ENCODE measurements at places on chromosomes 2 and 18.

- DNase-seq: no peak
Observed at GRCh38 chr2:26599387-26599786, 41.8 kb downstream of the CIB4 start.

DNA sequence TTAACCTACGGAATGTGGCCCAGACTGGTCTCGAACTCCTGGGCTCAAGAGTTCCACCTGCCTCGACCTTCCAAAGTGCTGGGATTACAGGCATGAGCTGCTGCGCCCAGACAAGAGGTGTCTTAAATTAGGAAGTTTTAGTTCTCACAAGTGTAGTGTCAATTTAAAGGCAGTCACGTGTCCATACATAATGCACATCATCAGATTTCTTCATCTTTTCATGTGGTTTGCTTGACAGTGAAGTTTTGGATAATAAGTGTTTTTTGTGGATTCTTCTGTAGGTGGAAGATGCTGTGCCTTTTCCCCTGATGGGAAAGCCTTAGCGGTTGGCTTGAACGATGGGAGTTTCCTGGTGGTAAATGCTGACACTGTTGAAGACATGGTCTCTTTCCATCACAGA lies 147.5 kb downstream of the RTN4 start:
- no peak for DNase-seq

DNA sequence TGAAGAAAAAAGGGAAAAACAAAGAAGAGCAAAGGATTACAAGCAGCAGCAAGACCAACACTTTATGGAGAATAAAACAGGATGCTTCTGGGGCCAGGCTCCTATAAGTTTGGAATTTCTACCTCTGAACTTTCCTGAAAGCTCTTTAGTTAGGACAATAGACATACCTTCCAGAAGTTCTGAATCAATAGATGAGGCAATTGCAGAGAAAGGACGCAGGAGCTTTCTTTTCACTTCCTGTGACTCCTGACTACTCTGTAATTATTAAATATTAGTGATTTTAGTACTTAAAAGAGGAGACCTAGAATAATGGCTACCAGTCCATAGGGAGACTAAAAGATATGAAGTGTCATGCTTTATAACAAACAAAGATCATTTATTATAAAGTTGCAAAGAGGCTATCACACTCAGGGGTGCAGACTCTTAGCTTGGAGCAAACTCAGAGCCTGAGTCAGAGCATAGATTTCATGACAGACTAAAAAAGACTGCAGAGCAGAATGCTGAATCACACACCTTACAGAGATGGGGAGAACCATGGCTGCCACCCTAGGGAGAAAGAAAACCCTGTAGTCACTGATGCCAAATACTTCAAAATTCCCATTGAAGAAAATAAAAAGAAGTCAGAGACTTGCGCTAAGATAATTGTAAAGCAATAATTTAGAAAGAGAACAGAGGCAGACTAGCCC lies 52.5 kb upstream of the FAM136A start:
- no peak for DNase-seq

DNA sequence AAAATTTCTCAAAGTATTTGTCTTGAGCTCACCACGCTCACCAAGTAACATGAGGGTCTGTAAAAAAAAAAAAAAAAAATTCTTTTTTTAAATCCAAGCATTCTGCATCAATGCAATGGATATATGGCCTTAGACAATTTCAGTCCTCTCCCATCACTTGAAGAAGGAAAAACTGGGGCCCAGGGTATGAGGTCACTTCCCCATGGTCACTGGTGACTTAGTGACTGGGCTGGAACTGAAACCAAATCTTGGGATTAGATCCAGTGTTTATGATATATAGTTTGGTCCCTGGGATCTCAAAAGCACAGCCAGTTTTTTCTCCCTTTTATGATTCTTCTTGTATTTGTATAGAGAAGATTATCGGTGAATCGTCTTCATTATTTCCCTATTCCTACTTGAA lies 477.9 kb upstream of the TNP1 start:
- no peak for DNase-seq

- DNase-seq: peak; percentile 91
Observed at GRCh38 chr2:47888581-47889280, 17.6 kb downstream of the FBXO11 start.

DNA sequence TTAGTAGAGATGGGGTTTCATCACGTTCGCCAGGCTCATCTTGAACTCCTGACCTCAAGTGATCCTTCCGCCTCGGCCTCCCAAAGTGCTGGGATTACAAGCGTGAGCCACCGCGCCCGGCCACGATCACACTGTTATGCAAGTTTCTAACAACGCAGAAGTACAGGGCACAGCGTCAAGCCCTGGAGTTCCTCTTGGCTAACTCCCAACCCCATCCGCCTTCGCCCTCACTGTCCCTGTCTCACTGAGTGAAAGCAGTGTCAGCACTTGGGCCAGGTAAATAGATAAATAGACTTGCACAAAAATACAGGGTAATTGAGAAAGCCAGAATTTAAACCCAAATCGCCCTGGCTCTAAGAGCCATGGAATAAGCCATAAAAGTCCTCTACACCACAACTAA lies 111.7 kb downstream of the ACVR1 start:
- DNase-seq: no peak

DNA sequence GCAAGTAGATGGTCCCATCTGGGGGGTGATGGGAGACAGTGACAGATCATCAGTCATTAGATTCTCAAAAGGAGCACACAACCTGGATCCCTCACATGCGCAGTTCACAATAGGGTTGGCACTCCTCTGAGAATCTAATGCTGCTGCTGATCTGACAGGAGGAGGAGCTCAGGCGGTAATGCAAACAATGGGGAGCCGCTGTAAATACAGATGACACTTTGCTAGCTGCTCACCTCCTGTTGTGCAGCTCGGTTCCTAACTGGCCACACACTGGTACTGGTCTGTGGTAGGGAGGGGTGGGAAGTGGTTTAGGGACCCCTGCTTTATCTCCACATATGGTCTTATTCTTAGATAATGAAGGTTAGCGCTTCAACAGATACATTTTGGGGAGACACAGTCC lies 506.6 kb downstream of the PLCL1 start:
- DNase-seq: no peak

DNA sequence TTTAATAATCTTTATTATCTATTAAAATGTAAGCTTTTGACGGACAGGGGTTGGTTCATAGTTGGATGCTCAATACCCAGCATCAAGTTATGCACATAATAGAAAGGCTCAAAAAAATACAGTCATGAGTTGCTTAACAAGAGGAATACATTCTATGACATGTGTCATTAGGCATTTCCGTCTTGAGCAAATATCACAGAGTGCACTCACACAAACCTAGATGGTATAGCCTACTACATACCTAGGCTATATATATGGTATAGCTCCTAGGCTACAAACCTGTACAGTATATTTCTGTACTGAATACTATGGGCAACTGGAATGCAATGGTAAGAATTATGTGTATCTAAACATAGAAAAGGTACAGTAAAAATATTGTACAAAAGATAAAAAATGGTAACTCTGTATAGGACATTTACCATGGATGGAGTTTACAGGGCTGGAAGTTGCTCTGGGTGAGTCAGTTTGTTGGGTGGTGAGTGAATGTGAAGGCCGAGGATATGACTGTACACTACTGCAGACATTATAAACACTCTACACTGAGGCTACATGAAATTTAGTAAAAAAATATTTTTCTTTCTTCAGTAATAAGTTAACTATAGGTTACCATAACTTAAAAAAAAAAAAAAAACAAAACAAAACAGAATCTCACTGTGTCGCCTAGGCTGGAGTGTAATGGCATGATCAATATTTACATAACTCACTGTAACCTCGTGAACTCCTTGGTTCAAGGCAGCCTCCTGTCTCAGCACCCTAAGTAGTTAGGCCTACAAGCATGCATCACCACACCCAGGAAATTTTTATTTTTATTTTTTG lies 201.2 kb downstream of the NBAS start:
- no peak for DNase-seq

- DNase-seq: no peak
Observed at GRCh38 chr18:24987303-24988252, 364.4 kb downstream of the ZNF521 start.

DNA sequence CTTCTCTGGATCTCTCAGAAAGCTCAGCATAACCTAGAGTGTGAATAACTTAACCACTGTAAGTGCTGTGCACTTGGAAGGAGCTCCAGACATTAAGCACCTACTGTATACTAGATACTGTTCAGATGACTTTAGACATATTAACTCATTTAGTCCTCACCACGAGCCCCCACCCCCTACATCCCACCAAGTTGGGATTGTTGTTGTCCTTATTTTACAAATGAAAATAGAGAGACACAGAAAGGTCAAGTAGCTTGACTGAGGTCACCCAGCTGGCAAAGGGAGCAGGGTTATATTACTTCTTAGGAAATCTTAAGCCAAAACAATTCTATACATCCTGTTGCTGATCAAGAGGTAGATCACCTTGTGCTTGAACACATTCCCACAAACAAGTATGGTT lies 234.2 kb upstream of the SMAD2 start:
- DNase-seq: no peak

- DNase-seq: no peak
Observed at GRCh38 chr2:96092573-96092877, 23.8 kb downstream of the ADRA2B start.

DNA sequence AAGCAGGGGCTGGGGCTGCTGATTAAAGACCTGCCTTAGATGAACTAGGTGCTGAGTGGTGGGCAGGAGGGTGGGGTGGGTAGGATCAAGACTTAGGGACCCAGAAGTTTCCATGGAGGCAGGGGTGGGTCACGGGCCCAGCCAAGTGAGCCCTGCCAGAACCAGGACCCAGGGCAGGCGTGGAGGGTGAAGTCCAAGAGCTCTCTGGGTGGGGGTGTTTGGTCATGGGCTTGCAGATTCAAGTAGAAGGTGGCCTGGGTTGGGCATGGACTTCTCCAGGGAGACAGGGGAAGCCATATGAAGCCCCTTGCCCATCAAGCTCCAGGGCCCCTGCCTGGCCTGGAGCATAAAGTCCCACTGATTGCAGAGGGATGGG lies 168.8 kb downstream of the SMAD7 start:
- no peak for DNase-seq

DNA sequence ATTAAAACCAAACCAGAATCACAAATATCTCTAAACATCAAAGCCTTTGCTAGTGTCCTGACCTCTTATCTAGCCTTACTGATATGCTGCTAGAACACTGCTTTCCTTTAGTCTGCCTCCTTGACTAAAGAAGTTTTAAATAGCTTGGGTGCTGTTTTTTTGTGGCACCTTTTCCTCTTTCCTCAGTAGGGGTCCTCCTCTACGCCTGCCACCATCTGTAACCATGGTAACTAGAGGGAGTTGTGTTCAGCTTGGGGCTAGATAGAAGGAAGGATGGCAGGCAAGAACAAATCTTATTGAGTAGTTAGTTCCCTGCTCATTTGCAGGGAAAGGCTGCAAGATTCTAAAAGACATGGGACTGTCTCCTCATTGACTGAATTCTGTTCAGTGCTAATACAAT lies 86.0 kb downstream of the TAF4B start:
- no peak for DNase-seq

DNA sequence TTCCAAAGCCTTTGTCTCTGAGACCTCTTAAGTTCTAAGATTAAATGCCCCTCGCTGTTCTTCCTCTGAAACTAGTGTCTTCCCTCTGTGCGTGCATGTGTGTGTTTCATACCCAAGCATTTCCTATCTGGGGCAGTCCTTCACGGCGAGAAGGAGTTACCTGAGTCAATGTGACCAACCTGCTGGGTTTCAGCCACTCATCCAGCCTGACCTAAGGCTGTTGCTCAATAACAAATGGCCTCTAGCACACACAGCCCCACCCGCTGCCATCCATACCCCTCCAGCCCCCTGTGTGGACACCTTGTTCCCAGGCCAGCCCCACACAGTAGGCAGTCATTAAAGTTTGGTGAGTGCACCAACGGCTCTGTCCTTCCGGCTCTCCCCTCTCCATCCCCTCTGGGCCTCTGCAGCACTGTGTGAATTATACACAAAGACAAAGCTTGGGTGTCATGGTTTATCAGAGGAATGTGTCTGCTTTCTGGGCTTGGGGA lies 53.8 kb upstream of the FOSL2 start:
- DNase-seq: no peak

DNA sequence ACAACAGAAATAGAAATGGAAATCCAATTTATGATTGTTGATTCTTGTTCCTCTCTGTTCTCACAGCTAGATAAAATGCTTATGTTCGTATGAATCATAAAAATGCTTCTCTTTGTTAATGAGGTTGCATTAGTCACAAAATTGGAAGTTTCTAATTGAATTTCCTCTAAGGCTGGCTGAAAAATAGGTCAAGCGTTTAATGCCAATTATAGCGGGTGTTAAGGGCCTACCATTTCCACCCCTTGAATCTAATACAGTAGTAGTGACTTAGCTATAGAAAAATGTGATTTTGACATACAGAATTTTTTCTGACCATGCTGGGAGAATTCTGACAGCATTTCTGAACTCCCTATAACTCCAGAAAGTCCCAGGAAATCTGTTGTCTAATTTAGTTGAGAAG lies 107.1 kb downstream of the TTN start:
- DNase-seq: no peak
